ENCODE measurements at places on chromosomes 7 and 10.
A peak's percentile ranks its signal among the peaks of the same experiment; 100 is the strongest.

- DNase-seq, result no peak
Measured at GRCh38 chr10:32077896-32078485, 21.8 kb upstream of the KIF5B start.

DNA sequence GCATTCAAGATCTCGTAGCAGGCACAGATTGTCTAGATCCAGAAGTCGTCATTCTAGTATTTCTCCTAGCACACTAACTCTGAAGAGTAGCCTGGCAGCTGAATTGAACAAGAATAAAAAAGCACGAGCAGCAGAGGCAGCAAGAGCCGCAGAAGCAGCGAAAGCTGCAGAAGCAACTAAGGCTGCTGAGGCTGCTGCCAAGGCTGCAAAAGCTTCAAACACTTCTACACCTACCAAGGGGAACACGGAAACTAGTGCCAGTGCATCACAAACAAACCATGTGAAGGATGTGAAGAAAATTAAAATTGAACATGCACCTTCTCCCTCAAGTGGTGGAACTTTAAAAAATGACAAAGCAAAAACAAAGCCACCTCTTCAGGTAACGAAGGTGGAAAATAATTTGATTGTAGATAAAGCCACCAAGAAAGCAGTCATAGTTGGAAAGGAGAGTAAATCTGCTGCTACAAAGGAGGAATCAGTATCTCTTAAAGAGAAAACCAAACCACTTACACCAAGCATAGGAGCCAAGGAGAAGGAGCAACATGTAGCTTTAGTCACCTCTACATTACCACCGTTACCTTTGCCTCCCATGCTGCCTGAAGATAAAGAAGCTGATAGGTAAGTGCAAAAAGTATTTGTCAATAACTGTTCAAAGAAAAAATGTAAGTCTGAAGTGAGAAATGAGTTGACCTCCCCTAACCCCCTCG, 37.7 kb downstream of the CDK13 start:
- peak; percentile 46 for DNase-seq

DNA sequence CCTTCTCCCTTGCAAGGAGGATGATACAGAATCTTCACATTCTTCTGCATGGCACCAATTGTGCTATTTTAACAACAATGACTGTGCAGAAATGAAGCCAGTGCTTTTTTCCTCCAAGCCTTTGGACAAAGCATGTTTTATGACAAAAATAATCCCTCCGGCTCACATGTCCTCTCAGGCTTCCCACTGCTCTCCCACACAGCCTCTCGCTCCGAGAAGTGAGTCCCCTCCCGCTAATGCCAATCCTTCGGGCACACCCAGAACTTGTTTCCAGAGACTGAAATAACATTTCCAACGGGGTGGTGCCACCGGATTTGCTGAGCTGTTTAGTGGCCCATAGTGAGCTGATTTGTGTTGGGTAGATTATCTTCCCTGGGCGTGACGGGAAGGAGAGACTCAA, 35.8 kb downstream of the RBM17 start:
- peak; percentile 59 for DNase-seq

DNA sequence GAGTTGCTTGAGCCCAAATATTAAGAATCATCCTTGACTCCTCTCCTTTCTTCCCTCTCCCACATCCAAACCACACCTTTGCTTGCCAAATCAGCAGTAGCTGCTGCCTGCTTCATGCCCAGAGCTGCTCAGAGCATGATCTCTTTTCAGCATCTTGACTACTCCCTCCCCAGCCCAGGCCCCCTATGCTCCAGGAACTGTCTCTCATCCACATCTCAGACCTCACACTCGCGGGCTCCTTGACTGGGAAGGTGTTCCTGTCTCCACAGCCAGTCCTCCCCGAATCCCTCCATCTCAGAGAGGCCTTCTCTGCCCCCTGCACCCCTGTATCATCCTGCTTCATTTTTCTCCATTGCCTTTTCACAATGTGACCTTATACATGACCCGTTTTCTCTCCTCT, 157.0 kb downstream of the DNAJB6 start:
- no peak for DNase-seq

- DNase-seq, result no peak
Measured at GRCh38 chr10:5816170-5816569, 2.9 kb upstream of the GDI2 start.

GRCh38 chr10:132675031-132675740, 110.8 kb downstream of the NKX6-2 start:
- no peak for DNase-seq

DNA sequence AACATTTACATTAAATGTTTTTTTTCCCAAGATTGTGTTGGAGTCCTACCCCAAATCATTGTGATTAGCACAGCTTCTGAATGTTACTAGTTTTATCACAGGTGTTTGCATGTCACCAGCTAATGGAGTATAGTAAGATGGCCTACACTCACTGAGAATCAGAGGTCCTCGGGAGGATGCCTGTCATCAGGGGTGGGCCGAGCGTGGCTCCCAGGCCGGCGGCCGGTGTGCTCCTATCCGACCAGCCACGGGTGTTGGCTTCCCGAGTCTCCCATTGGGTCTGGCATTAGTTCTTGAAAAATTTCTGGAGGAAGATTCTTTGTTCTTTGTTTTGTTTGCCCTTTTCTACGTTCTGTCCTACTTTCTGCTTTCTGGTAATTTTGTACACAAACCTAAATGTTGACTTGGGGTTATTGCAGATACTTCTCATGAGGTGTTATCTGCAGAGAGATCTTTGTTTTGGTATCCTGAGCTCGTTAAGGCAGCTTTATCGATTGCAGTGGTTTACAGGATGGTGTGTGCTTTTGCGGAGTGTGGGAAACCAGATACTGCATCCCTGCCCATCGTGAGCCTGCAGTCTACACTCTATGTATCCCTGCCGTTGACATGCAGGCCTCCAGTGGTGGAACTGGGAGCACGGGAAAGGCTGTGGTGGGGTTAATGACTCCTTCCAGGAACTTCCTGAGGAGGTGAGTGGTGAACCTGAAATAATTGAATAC, 67.3 kb upstream of the DNAJB6 start:
- DNase-seq, result no peak

GRCh38 chr10:37711617-37712488, 145.6 kb downstream of the ZNF248 start:
- DNase-seq, result no peak

DNA sequence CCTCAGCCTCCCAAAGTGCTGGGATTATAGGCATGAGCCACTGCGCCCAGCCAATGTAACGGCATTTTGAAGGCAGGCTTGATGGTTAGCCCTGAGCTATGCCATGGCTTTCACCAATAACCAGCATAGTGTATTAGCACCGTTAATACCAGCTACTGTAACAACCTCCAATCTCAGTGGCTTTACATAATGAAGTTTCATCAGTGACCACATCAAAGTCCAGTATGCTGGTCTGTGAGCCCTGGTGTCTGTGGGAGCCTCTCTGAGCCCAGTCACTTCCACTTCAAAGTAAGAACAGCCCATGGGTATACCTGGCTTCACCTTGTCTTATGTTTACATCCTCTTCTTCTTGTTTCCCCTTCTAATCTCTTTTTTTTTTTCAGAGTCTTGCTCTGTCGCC, 11.6 kb upstream of the ZDHHC4 start:
- DNase-seq, result no peak

- DNase-seq, result no peak
Measured at GRCh38 chr10:62819141-62819920, 3.2 kb upstream of the EGR2 start.

DNA sequence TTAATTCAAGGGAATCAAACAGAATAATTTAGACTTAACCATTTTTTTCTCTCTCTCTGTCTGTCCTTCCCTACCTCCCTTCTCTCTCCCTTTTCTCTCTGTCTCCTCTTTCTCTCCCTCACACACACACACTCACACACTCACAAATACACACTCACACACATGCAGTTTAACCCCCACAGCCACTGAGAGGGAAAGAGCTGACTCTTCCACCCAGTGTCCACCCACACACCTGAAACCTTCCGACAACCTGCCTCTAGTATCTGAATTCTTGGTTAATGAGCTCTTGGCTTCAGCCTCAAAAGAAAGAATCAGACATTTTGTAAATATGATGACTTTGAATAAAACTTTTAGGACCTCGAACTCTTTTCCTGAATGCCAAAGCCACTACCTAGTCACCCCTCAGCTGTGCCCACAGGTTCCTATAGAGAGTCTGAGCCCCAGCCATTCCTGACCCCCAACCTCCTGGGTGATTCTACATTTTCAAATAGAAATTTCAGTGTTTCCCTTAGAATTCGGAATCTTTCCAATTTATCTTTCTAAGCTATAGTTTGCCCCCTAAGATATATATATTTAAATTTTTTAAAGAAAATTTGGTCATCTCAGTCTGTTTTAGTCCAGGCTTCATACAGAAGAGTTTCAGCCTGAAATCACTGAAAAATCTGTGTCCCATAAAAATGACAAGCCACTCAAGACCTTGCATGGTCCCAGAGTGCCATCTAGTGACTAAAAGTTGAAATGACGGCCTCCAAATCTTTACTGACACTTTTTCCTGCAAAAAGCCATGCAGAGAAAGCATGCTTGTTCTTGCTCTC, 202.8 kb downstream of the IPMK start:
- DNase-seq, result no peak

GRCh38 chr10:69474742-69475432, 23.6 kb downstream of the TSPAN15 start:
- no peak for DNase-seq

GRCh38 chr10:2214805-2215204, 477.5 kb upstream of the ADARB2 start:
- no peak for DNase-seq

- peak; percentile 78 for DNase-seq
Measured at GRCh38 chr10:110918643-110919348, at the start of gene BBIP1. TSS of gene BBIP1 (minus strand) at chr10:110919180. CDS start at chr10:110918157, 1,023 bp downstream.

DNA sequence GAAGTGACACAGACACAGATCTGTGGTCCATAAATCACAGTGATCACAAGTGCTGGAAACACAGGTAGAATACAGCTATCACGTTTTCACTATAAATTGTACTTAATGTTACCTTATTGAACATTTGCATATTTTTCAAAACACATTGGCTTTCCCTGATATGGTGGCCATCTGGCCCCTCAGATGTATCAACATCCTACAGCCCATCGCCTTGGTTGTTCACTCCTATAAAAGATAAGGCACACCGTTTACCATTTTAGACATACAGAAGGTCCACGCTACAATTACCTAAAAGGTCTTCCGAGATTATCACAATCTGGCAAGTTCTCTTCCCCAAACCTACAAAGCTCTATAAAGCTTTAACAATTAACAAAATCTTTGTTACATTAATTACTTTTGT, 91.4 kb downstream of the SRPK2 start:
- DNase-seq, result no peak

DNA sequence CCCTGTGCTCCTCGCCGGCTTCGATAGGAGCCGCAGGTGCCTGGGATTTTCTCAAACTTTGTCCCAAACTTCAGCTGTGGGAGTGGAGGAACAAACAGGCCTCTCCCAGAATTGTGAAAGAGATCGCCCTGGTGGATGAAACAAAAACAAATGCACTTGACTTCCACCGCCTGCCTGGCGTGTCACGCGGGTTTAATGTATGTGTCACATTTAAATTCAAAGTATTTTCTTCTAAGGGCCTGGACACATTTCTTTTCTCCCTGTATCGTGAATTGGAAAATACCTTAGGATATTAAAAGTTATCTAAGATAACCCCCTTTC, 694 bp upstream of the WASL start:
- DNase-seq, result no peak

- no peak for DNase-seq
Measured at GRCh38 chr7:157970744-157971143, 616.9 kb downstream of the PTPRN2 start.

- no peak for DNase-seq
Measured at GRCh38 chr7:142636751-142637150, 112.5 kb upstream of the PRSS1 start.

- no peak for DNase-seq
Measured at GRCh38 chr7:142882338-142882678, 3.2 kb downstream of the TRPV6 start.

- DNase-seq, result no peak
Measured at GRCh38 chr10:31808258-31809218, 120.1 kb downstream of the ARHGAP12 start.

DNA sequence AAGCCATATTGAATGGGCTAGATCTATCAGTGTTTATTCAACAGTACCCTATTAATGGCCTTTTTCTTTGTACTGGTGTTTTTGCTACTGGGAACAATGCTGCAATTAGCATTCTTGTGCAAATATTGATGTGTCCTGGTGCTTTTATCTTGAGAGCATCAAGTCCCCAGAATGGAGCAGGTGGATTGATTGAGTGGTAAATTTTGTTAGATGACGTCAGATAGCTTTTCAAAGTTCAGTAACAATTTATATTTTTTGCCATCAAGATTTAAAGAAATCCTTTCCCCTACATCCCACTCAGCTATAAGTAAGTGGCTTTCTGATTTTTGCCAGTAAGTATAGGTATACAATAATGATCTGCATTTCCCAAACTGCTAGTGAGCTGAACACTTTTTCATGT, 63.4 kb upstream of the SYPL1 start:
- DNase-seq, result no peak

DNA sequence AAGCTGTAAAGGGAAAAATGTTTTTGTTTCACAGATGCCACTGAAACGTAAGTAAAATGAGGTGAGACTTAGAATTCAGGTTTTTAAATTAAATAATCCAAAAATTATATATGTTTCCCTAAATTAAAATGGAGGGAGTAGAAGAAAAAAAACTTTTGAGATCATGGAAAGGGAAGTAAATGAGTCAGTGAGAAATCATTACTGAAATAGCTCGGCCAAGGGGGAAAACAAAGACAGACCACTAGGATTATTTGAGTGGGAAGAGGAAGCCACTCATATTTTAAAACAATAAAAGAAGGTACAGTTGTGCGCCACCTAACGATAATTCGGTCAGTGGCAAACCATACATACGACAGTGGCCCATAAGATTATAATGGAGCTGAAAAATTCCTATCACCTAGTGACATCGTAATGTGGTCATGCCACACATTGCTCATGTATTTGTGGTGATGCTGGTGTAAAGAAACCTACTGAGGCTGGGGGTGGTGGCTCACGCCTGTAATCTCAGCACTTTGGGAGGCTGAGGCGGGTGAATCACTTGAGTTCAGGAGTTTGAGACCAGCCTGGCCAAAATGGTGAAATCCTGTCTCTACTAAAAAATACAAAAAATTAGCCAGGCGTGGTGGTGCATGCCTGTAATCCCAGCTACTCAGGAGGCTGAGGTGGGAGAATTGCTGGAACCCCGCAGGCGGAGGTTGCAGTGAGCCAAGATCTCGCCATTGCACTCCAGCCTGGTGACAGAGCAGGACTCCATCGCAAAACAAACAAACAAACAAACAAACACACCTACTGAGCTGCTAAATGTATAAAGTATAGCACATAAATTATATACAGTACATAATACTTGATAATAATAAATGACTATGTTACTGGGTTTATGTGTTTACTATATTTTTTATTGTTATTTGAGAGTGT, 64.7 kb downstream of the MKX start:
- DNase-seq, result no peak

DNA sequence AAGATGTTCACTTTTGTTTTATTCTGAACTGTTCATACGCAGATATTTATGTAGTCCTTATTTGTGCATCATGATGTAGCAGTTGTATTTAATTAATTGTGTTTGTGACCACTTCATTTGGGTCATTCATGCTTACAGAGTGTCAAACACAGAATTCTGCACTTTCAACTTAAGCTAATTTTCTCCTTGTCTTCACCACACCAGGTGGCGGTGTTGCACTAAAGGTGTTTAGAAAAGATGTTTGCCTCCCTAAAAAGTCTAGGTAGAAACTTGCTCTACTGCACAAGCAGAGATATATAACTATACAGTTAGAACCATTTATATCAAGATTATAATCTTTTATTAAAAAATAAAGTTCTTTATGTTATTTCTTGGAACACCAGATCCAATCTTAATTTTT, 1.3 kb upstream of the TAS2R38 start:
- DNase-seq, result no peak
